ENCODE measurements at places on chromosomes 2 and 18. TPM values are rescaled to one million over a fixed set of nuclear protein-coding genes. Genes with fewer than 3 reads are reported as not detected.

DNA sequence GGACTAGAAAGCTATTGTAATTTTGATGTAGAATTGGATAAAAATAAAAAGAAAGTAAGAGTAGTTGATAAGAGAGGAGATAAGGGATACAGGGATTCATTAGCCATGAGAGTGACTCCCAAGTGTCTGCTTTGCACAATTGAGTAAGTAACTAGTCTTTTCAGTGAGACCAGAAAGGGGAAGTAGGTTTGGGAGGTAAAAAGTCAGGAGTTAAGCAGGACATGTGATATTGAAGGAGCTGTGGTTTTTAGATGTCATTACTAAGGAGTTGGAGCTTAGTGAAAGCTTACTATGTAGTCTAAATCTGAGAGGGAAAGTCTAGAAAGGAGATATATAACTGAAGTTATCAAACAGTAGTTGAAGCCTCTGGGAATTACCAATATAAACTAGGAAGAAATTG lies 93.4 kb downstream of the SLC5A7 start:
- no peak overlapping the region for H3K27ac ChIP-seq
- no peaks in the 10 kb centered on the region for H3K36me3 ChIP-seq
- no peak for DNase-seq
- H3K4me3 ChIP-seq: no peak overlapping the region
- no peaks in the 10 kb centered on the region for H3K4me1 ChIP-seq
- H3K27me3 ChIP-seq: no peaks in the 10 kb centered on the region

Gene TGFA
- total RNA-seq: not detected

Gene COL4A3
- total RNA-seq: not detected

- H3K36me3 ChIP-seq: no peaks in the 10 kb centered on the region
- DNase-seq: no peak
- peaks cover 2% of the 10 kb centered on the region for H3K4me1 ChIP-seq
- H3K27me3 ChIP-seq: no peaks in the 10 kb centered on the region
- no peak overlapping the region for H3K4me3 ChIP-seq
- no peak overlapping the region for H3K27ac ChIP-seq
Measured at GRCh38 chr2:134109725-134110124, 144.1 kb upstream of the MGAT5 start.

DNA sequence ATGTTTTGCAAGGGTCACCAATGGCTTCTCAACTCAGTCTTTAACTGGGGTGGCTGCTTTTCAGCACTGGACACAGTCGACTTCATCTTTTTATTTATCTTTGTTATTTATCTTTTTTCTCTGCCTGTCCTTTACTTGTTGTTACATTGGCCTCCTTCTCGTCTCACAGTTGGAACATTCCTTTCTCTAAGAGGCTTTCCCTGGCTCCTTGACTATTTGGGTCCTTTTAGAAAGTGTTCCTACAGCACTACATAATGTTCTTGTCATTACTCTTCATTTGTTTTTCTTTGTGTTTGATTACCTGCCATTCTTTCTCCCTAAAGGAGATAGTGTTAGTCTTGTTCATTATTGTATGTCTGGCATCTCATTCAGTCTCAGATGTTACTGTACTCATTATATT lies 122.0 kb downstream of the KIAA1328 start:
- no peaks in the 10 kb centered on the region for H3K27me3 ChIP-seq
- H3K4me3 ChIP-seq: no peak overlapping the region
- no peaks in the 10 kb centered on the region for H3K36me3 ChIP-seq
- no peak overlapping the region for H3K27ac ChIP-seq
- DNase-seq: no peak
- H3K4me1 ChIP-seq: no peaks in the 10 kb centered on the region
